ENCODE measurements at places on chromosomes 5 and 9. TPM values are rescaled to one million over a fixed set of nuclear protein-coding genes. Genes with fewer than 3 reads are reported as not detected.

PDCD1LG2 gene
- total RNA-seq: not detected

PRR16 gene
- not detected for total RNA-seq

HMMR gene
- total RNA-seq: 13.3 TPM

MRPS30 gene
- 50.3 TPM for total RNA-seq

KIF20A gene
- total RNA-seq: 28.8 TPM

OR1K1 gene
- not detected for total RNA-seq

SNCB gene
- not detected for total RNA-seq

ERCC6L2 gene
- 49.5 TPM for total RNA-seq

AQP7 gene
- 4.4 TPM for total RNA-seq

ATG12 gene
- total RNA-seq: 46.7 TPM

PHF24 gene
- total RNA-seq: 0.29 TPM

F2RL2 gene
- 0.16 TPM for total RNA-seq

JADE2 gene
- total RNA-seq: 7.8 TPM

SEMA5A gene
- total RNA-seq: 4.3 TPM

NKD2 gene
- 23.9 TPM for total RNA-seq

HMCN2 gene
- 0.26 TPM for total RNA-seq

CCDC171 gene
- total RNA-seq: 5.1 TPM

SH3RF2 gene
- 17.6 TPM for total RNA-seq

MZB1 gene
- 0.24 TPM for total RNA-seq

CDC14B gene
- total RNA-seq: 53.2 TPM

IFNA13 gene
- not detected for total RNA-seq

OLFML2A gene
- total RNA-seq: 2.2 TPM

IFNA21 gene
- not detected for total RNA-seq

SLCO6A1 gene
- total RNA-seq: 2.0 TPM

FGF1 gene
- not detected for total RNA-seq

SMIM33 gene
- total RNA-seq: not detected

LHFPL2 gene
- total RNA-seq: 18.3 TPM

RBM18 gene
- total RNA-seq: 23.6 TPM

SMC5 gene
- 42.8 TPM for total RNA-seq
